ENCODE measurements at places on chromosomes 3 and 15.

- DNase-seq, result peak; percentile 20
Observed at GRCh38 chr3:170178651-170179050, 2.9 kb downstream of the PHC3 start.

DNA sequence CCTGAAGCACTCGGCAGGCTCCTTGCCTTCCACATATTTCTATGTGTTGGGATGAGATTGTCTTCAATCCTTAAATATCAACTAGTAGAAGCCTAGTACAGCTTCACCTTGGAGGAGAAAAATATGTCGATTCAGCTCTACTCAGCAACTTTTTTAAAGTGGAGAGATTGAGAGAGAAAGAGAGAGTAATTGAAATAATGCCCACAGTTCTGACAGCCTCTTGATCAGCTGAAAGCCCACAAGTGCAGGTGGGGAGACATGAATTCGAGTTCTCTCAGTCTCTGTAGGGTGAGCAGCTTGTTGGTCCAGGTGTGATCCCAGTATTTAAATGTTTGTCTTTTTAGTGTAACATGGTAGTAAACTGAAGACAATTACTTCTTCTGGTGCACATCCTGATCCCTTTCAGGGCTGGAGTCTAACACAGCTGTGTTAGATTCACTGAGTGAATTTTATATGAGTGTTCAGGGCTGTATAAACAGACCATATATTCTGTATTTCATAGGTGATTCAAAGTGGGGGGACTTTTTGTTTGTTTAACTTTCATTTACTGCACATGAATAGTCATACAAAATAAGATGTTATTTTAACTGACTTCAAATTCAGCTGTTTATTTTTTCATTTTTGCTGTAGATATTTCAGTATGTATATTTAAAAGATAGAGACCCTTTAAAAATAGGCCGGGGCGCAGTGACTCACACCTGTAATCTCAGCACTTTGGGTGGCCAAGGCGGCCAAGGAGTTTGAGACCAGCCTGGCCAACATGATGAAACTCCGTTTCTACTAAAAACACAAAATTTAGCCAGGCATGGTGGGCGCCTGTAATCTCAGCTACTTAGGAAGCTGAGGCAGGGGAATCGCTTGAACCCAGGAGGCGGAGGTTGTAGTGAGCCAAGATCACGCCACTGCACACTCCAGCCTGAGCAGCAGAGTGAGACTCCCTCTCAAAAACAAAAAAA lies 64.0 kb downstream of the ST6GAL1 start:
- DNase-seq, result no peak

- DNase-seq, result no peak
Observed at GRCh38 chr3:25910997-25911396, 121.1 kb downstream of the OXSM start.

DNA sequence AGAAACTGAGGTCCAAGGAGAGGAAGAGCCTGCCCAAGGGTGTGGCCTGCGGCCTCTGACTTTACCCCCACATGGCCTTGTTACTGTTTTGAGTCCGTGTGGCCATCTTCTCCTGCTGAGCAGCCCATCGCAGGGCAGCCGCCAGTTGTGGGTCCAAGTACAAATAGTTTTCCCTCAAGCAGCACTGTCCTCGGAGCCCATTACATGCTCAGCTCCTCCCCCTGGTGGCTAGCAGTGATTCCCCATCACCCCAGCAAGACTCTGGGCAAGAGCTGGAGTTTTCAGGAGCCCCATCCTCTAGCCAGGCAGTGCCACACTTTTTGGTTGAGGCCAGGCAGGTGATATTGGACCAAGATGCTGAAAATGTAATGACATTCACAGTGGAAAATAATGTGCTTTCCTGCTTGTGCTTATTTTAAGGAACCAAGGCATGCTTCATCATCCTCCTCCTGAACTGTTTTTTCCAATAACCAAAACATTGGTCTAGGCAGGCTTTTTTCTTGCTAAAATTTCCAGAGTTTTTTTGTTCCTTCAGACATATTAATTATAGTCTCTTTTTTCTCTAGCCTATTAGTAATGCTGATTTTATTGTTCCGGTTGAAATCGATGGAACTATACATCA lies 23.2 kb upstream of the VILL start:
- peak; percentile 9 for DNase-seq

DNA sequence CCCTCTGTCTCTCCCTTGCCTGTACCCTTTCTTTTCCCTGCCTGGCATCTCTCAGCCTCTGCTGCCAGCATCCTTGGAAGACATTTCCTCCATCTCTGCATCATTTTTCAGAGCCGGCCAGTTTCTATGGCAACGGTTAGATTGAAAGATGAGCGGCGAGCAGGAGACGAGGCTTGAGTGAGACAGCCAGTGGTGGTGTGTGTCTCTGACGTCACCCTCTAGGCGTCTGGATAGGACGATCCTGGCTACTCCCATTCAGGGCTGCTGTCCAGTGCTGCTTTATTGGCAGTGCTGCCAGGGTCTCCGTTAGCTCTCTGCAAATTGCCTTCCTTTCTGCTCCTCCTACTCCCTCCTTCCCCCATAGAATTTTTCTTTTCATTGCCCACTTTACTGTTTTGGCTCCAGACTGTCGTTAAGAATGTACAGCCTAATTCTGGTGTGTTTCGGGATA lies 57.9 kb downstream of the TRAK1 start:
- DNase-seq, result no peak

DNA sequence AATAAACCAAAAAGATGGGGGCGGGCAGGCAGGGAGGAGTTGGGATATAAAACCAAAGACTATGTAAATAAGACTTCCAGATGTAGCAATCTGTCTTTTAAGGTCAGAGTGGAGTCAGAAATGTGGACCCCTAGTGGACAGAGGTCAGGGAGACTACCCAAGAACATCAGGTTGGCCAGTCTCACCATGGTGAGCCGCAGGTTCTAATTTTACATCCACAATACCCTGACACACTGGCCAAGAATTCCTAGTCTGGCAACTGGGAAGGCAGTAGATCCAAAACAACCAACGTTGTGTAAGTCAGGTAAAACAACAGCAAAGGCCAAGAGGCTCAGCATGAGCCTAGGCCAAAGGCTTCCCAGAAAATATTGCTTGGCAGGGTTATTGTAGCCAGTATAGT lies 203.4 kb downstream of the FOXP1 start:
- DNase-seq, result no peak

DNA sequence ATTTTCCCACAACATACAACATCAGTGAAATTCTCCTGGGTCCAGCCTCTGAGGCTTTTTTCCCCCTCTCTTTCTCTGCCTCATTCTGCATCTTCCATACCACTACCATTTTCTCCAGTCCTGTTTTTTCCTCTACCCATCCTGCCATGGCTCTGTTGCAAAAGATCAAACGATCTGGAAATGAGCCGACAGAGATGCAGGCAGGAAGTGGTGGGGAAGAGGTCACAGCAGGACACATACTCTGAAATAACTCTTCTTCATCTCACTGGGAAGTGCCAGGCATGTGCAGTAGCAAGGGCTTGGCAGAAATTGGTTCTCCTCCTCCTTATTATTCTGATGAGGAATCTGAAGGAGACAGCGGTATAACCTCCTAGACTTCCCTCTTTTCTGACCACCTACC lies 114.3 kb downstream of the CORO2B start:
- DNase-seq, result no peak

DNA sequence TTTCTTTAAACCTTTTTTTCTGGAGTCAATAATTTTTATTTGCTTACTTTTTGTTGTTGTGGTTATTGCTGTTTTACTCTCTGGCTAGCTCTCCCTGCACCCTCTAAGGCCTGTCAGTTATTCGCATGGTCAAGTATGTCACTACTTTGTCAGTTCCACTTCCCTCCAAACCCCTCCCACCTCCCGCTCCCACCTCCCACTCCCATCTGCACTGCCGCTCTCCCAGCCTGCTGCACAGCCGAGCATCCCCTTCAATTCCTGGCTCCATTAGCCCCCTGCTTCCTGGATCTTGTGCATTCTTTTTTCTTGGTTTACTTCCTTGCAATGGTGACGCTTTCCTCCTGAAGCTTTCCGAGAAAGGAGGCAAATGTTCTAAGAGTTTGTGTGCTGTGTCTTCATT lies 218.0 kb downstream of the XXYLT1 start:
- DNase-seq, result no peak

- DNase-seq, result no peak
Observed at GRCh38 chr3:66998904-66999235, 763 bp downstream of the KBTBD8 start.

GRCh38 chr3:196311-197148 lies at the start of gene CHL1:
Gene CHL1 (plus strand): TSS chr3:196763. CDS start chr3:319777, 123,014 bp downstream.
- peak; percentile 17 for DNase-seq

All from memory B cell (primary cell).